ENCODE measurements at places on chromosomes 5 and 9.
A peak's percentile ranks its signal among the peaks of the same experiment; 100 is the strongest.

GRCh38 chr5:98635656-98636055 is 137.8 kb upstream of the RGMB start:
- ATAC-seq = no peak

GRCh38 chr9:127550751-127551150 is 61.3 kb upstream of the STXBP1 start:
- ATAC-seq = no peak

DNA sequence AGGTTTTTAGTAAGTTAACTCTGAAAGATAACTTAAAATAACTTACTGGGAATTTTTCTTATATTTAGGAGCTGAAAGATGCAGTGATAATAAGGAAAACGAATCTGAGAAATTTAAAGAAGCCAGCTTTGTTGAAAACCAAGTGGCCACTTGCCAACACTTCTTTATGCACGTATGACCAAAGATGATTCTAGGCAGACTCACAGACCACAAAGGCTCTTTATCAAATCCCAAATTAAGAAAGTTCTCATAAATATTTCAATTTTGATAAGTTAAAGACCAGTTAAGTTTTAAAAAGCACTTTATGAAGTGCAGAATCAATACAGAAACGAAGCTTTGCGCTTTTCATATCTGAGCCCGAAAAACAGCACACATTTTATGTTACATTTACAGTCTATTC is 1.5 kb downstream of the AFF4 start:
- ATAC-seq = no peak

DNA sequence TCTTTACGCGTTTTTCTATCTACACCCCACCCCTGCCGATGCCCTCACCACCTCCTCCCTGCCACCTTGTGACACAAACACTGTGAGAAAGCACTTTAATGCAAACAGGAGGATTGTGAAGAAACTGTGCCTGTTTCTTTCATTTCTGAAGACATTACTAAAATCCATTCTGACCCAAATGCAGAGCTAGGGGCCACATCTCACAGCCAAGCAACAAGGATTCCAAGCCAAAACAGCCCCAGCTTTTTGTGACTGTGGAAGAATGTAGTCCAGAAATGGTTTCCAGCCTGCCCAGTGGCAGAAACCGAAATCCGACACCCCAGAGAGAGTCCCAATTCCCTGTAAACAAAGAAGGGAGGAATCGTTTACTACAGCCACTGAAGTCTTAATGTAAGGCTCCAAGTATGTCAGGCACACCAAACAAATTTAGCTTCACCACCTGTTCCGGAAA is 190.9 kb downstream of the TTC39B start:
- no peak for ATAC-seq

DNA sequence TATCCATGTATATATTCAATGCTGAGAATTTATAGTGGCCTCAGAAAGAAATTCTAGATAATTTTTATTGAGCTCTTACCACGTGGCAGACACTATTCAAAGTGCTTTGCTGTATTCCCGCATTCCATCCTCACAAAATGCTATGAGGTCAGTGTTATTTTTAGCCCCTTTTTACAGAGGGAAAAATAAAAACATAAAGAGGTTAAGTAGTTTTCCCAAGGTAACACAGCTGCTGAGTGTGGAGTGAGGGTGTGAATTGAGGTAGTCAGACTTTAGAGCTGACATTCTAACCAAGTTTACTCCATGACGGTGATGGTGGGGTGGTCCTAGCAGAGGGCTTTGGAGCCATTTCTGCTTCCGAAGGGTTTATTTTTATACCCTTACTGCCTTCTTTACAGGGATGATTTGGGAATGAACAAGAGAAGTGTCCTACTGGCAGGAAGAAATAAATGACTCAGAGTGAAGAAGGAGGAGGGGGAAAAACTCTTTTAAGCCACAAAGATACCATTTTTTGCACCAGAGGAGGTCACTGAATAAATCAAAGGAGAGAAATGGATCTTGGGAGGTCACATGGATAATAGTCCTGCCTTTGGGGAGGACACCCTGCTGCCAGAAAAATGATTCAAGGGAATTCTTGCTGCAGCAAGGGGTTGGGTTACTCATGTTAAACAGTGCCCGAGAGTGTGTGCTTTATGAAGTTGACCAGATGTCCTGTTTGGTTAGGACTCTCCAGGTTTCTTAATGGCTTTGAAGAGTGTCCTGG is 76.1 kb downstream of the HMHB1 start:
- no peak for ATAC-seq

DNA sequence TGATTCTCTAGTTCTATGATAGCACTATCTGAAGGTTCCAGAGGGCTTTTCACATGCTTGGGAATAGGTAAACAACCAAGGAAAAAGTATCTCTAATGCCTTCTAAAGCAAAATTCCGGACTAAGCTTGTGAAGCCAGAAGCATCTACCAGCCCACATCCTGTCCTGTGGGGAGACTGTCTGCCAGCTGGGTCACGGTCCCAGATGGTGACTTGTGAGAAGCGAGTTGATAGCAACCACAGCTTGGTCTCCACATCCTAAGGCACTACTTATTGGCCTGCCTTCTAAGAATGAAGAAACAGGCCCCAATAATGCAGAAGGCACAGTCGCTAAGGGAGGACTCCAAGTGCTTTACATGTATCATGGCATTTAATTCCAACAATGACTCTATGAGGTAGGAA is 184.1 kb upstream of the ADRA1B start:
- ATAC-seq = no peak

DNA sequence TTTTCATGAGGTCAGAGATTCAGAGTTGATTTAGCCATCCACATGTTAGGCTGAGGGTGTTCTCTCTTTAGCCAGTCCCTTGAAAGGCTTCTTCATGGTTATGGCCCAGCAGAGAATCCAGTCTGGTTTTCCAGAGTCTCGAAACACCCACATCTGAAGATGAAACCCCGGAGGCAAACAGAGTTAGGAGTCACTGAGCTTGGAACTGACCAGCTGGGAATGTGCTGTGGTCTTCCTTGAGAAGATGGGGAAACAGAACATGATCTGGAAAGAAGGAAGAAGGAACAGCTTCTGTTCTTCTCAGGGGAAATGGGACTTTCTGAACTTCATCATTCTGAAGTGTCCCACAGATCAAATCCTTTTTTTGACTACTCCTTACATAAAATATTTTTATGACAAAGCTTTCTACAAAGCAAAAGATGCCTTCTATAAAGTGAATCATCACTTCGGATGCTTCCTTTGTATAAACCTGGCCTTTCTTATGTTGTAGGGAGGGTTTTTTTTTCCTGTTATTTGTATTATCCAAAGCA is 45.4 kb downstream of the ZNF618 start:
- no peak for ATAC-seq

DNA sequence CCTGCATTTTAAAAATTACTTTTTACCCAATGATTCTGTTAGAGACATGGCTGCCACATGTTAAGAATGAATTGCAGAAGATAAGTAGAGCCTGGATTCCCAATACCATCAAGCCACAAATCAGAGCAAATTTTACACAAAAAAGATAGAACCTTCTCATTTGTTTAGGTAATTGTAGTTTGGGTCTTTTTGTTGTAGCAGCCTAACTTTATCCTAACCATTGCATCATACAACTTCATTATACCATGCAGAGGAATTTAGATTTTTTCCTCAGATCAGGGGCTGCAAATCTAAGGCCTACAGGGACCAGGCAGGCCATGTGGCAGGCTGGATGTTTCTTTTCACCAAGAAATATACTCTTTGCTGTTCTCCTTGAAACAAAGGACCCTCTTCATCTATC is 34.6 kb downstream of the NKX2-5 start:
- ATAC-seq = no peak

GRCh38 chr5:68251386-68251785 is 35.8 kb downstream of the PIK3R1 start:
- ATAC-seq = peak; percentile 63

DNA sequence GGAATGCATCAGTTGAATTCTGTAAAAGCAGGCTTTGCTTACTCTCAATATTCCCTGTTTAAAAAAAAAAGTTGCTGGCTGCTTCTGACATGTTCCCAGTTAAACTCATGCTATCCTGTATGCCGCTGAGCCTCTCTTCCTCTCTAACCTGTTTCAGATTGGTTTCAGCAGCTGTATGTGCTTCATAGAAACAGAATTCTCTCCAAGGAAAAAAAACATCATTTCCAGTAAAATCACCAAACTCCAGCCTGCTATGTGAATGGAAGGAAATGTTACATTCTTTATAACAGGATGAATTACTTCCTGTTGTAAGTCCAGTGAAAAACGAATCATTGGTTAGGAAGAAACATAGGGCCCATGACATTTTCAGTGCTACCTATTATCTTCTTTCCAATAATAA is 25.7 kb upstream of the KCNV2 start:
- no peak for ATAC-seq

GRCh38 chr5:35971186-35971877 is 19.9 kb downstream of the UGT3A1 start:
- no peak for ATAC-seq
